ENCODE measurements at places on chromosomes 13 and 19.

DNA sequence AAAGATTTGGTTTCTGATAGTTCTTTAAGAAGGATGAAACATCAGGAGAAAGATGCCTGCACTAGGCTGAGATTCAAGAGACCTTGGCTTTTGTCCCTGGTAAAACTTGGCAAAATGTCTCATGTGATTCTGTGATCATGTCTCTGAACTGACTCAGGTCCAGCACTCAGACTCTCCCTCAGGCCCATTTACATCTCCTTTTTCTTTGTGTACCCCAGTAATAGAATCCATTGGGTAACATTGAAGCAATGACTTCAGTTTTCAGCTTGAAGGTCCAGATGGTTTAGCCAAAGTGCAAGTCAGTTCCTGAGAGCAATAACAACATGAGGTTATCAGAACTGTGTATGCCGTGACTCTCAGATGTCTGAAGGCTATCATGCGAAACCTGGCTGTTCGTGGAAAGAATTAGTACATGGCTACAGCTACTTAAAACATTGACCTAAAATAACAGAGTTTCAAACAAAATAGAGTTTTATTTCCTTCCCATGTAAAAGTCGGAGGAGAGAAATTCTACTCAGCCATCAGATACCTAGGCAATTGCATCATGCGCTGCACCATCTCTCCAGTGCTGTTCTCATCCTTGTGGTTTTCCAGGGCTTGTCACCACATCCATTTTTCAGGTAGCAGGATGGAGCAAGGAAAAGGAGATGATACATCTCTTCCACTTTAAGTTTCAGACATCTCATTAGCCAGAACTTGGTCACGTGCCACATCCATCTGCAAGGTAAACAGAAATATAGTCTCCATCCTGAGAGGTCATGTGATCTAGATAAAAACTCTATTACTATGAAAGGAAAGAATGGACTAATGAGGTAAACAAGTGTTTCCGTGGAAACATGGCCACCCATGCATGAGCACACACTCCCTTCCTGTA lies 117.3 kb downstream of the POSTN start:
- peak; percentile 34 for DNase-seq

- no peak for DNase-seq
Measured at GRCh38 chr13:59774491-59774971, 389.2 kb downstream of the DIAPH3 start.

GRCh38 chr13:24196593-24197197 lies 36.2 kb downstream of the SPATA13 start:
- DNase-seq, result no peak

GRCh38 chr13:111484141-111484925 lies 163.9 kb downstream of the TEX29 start:
- DNase-seq, result no peak

DNA sequence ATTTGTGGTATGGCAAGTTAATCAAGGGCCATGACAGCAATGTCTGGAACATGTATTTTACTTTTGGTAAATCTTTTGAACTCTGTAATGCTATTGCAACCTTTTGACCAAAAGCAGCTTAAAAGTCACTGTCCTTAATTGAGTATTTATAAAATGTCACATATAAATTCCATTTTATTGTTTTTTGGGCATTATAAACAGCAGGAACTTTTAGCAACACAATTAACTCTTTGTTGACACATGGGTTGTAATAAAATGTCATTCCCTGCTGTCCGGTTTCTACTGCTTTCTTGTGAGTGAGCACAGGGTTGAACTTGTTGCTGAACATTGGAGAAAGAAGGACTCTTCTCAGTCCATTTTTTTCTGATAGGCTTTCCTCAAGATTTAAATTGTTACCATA lies 1923.1 kb downstream of the PCDH9 start:
- DNase-seq, result no peak

- peak; percentile 37 for DNase-seq
Measured at GRCh38 chr19:15091918-15092753, 10.1 kb downstream of the OR1I1 start.

DNA sequence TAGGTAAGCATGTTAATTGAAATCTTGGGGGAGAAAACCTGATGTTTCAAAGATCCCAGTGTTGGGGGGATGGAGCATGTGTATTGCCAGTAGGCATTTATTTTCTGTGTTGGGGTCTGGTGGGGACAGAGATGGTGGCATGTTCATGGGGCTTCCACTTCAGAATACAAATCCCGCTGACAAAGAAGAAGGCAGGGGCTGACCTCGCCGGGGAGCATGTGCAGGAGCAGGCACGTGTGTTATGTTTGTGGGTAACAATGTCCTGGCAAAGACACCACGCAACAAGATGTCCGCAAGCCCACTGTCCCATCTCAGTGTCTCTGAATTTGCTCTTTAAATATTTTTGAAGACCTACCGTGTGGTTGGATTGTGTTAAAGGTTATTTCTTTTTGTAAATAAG lies 164.5 kb downstream of the TEX29 start:
- DNase-seq, result no peak

- no peak for DNase-seq
Measured at GRCh38 chr13:60922576-60923231, 492.9 kb downstream of the PCDH20 start.

Data from NCI-H1105 (cell line).